Ovary (tissue), 10 donors: ENCODE measurements at places on chromosomes 1 and 21. TPM values are rescaled to one million over a fixed set of nuclear protein-coding genes. Genes with fewer than 3 reads are reported as not detected.
A peak's percentile ranks its signal among the peaks of the same experiment; 100 is the strongest.

GRCh38 chr1:119116725-119117124, 23.7 kb downstream of the WARS2 start:
- H3K27ac ChIP-seq, result no peak overlapping the region
- no peak overlapping the region for H3K4me3 ChIP-seq
- no peaks in the 10 kb centered on the region for H3K36me3 ChIP-seq

- H3K36me3 ChIP-seq, result no peaks in the 10 kb centered on the region
- DNase-seq, result no peak
- no peaks in the 10 kb centered on the region for H3K27me3 ChIP-seq
- H3K4me1 ChIP-seq, result peaks cover 6% of the 10 kb centered on the region
- H3K27ac ChIP-seq, result no peak overlapping the region
These were observed 22.3 kb downstream of the APP start for GRCh38 chr21:26148071-26148839.

Gene BARHL2
- polyA plus RNA-seq, result not detected

Gene GLRX2
- 4.4 TPM for polyA plus RNA-seq

Gene OR10T2
- not detected for polyA plus RNA-seq

DNA sequence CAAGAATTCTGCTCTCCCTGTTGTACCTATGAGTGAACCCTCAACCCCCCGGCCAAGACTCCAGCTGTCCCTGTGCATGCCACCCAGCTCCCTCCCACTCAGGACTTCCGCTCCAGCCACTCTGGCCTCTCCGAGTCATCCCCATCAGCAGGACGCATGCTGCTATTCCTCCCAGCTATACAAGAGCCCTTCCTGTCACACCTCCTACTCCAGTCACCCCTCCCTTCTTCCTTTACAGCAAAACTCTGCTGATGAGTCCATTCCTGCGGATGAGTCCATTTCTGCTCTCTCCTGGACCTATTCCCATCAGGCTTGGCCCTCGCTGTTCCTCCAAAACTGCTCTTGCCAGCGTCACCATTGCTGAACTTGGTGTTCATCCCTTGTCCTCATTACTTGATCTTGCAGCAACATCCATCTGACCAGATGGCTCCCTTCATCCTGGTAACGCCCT, 42.2 kb downstream of the H3-3A start:
- no peak for DNase-seq
- H3K36me3 ChIP-seq, result no peaks in the 10 kb centered on the region
- no peak overlapping the region for H3K27ac ChIP-seq
- no peak overlapping the region for H3K4me3 ChIP-seq
- no peaks in the 10 kb centered on the region for H3K27me3 ChIP-seq
- H3K4me1 ChIP-seq, result peaks cover 2% of the 10 kb centered on the region

Gene BMP8A
- polyA plus RNA-seq, result 1.2 TPM

Gene BMP8B
- 0.16 TPM for polyA plus RNA-seq

DNA sequence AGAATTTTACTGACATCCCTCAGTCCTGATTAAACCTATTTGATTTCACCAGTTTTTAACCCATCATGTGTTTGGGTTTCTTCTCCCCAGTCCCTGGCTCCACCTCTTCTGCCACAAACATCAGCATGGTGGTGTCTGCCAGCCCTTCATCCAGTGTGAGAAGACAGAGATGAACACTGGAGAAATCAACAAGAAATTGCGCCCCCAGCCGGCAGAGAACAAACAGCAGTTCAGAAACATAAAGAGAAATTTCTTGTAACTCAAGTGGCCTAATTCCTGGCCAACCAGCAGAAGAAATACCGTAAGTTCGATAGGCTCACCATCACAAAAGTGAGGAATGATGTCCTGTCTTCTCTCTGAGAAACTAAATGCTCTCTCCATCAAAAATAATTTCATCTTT, 18.3 kb downstream of the S100A11 start:
- no peaks in the 10 kb centered on the region for H3K4me1 ChIP-seq
- H3K36me3 ChIP-seq, result no peaks in the 10 kb centered on the region
- no peaks in the 10 kb centered on the region for H3K27me3 ChIP-seq
- no peak overlapping the region for H3K27ac ChIP-seq

Gene THEM5
- not detected for polyA plus RNA-seq

DNA sequence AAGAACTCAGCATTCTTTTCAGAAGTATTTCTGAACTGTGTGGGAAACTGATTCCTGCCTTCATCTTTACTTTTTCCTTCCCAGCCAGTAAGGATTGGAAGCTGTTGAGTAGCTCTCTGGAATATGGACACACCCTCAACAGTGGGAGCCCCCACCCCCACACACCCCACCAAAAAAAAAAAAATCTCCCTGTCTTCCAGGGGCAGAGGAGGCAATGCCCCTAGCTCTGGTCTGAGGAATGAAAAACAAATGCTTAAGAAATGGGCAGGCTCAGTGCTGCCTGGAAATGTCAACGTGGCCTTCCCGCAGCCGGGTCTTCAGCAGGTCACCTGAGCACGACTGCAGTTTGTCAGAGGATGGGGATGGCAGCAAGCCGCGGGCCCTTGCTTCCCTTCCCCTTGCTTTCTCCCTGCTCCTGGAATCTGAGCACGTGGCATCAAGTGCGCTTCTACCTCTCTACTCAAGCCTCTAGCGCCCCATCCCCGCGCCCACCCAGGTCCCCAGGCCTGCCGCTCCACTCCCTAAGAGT, 479 bp downstream of the RGS16 start:
- no peaks in the 10 kb centered on the region for H3K27me3 ChIP-seq
- no peak for DNase-seq
- H3K36me3 ChIP-seq, result no peaks in the 10 kb centered on the region
- H3K4me1 ChIP-seq, result peaks cover 6% of the 10 kb centered on the region
- peak overlapping the region; percentile 32 for H3K27ac ChIP-seq
- peak overlapping the region; percentile 49 for H3K4me3 ChIP-seq

- H3K27me3 ChIP-seq, result no peaks in the 10 kb centered on the region
- no peak overlapping the region for H3K4me3 ChIP-seq
- DNase-seq, result no peak
- H3K4me1 ChIP-seq, result peaks cover 9% of the 10 kb centered on the region
These were observed 168.1 kb downstream of the TGFBR3 start for GRCh38 chr1:91717839-91718238.

- no peak overlapping the region for H3K27ac ChIP-seq
- no peaks in the 10 kb centered on the region for H3K4me1 ChIP-seq
- no peak overlapping the region for H3K4me3 ChIP-seq
- no peaks in the 10 kb centered on the region for H3K36me3 ChIP-seq
These were observed 39.9 kb downstream of the KRTAP10-1 start for GRCh38 chr21:44500111-44500510.

GRCh38 chr1:20345419-20345818, 54.7 kb downstream of the VWA5B1 start:
- no peaks in the 10 kb centered on the region for H3K36me3 ChIP-seq
- DNase-seq, result no peak
- no peaks in the 10 kb centered on the region for H3K27me3 ChIP-seq
- H3K4me3 ChIP-seq, result no peak overlapping the region
- H3K4me1 ChIP-seq, result peaks cover 2% of the 10 kb centered on the region

DNA sequence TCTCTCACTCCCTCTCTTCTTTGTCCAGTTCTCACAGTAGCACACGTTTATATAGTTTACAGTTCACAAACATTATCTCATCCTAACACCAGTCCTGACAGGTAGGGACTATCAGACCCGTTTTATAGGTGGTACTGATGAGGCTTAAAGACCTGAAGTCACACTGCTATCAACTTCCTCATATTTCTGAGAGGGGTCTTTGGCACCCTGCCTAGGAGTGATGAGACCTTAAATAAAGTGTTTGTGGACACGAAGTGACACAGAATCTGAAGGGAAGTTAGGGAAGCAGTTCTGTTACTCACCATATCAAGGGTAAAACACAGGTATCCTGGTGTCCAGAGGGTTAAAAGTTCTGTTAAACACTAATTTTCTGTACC, 590 bp upstream of the TACSTD2 start:
- peak overlapping the region; percentile 29 for H3K4me3 ChIP-seq
- peaks cover 6% of the 10 kb centered on the region for H3K4me1 ChIP-seq
- no peak overlapping the region for H3K27ac ChIP-seq
- no peaks in the 10 kb centered on the region for H3K36me3 ChIP-seq
- H3K27me3 ChIP-seq, result no peaks in the 10 kb centered on the region

Gene CELA2A
- not detected for polyA plus RNA-seq

GRCh38 chr1:111157431-111157830, 17.4 kb downstream of the CEPT1 start:
- H3K4me3 ChIP-seq, result no peak overlapping the region
- no peak for DNase-seq
- H3K27me3 ChIP-seq, result no peaks in the 10 kb centered on the region
- H3K36me3 ChIP-seq, result no peaks in the 10 kb centered on the region
- no peak overlapping the region for H3K27ac ChIP-seq

Gene LEFTY2
- polyA plus RNA-seq, result 20.3 TPM

- no peaks in the 10 kb centered on the region for H3K36me3 ChIP-seq
- no peaks in the 10 kb centered on the region for H3K27me3 ChIP-seq
- peak within 1 kb of the TSS; percentile 76 for H3K4me3 ChIP-seq
- no peak for DNase-seq
- peak within 1 kb of the TSS; percentile 73 for H3K27ac ChIP-seq
- H3K4me1 ChIP-seq, result peaks cover 22% of the 10 kb centered on the region
These were observed at the start of gene HSPG2 for GRCh38 chr1:21937034-21937371. Gene HSPG2 (minus strand): TSS chr1:21937310. CDS start chr1:21937217, 93 bp downstream.

- H3K27me3 ChIP-seq, result no peaks in the 10 kb centered on the region
- H3K4me1 ChIP-seq, result no peaks in the 10 kb centered on the region
- no peak overlapping the region for H3K27ac ChIP-seq
- no peaks in the 10 kb centered on the region for H3K36me3 ChIP-seq
- no peak for DNase-seq
These were observed 2.0 kb upstream of the SIKE1 start for GRCh38 chr1:114782476-114782875.

Gene PRAMEF13
- polyA plus RNA-seq, result not detected

- no peak for DNase-seq
- no peaks in the 10 kb centered on the region for H3K36me3 ChIP-seq
- no peaks in the 10 kb centered on the region for H3K27me3 ChIP-seq
- no peak overlapping the region for H3K27ac ChIP-seq
- no peaks in the 10 kb centered on the region for H3K4me1 ChIP-seq
These were observed 9.0 kb upstream of the SH3GLB1 start for GRCh38 chr1:86695400-86695799.

Gene TP73
- polyA plus RNA-seq, result 0.04 TPM

DNA sequence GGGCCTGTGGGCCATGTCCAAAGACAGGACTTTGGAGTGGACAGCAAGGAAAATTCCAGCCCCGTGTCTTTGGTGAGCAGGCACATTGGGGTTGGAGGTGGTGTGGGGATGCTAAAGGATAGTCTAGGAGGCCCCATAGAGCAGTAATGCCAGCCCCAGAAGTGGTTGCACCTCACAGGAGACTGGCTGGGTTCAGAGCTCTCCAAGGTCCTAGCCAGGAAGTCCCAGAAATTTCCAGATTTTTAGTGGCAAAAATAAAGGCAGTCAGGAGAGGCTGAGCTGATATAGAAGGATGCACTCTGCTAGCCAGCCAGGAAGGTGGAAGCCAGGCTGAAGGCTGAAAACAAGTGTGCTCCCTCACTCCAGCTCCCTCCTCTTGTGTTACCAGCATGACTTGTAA, 144.0 kb upstream of the KCND3 start:
- no peak overlapping the region for H3K27ac ChIP-seq
- H3K36me3 ChIP-seq, result no peaks in the 10 kb centered on the region
- DNase-seq, result no peak
- no peaks in the 10 kb centered on the region for H3K4me1 ChIP-seq

Gene RAB25
- not detected for polyA plus RNA-seq

GRCh38 chr1:59814901-59815825, at the start of gene HOOK1:
Gene HOOK1 (plus strand): TSS chr1:59814949. CDS start chr1:59815118, 169 bp downstream.
- H3K4me1 ChIP-seq, result peaks cover 5% of the 10 kb centered on the region
- no peaks in the 10 kb centered on the region for H3K36me3 ChIP-seq
- no peak within 1 kb of the TSS for H3K27ac ChIP-seq
- DNase-seq, result peak; percentile 8
- H3K27me3 ChIP-seq, result no peaks in the 10 kb centered on the region

GRCh38 chr1:115182012-115182715, 92.9 kb upstream of the TSPAN2 start:
- no peak overlapping the region for H3K4me3 ChIP-seq
- H3K4me1 ChIP-seq, result no peaks in the 10 kb centered on the region
- DNase-seq, result no peak
- no peaks in the 10 kb centered on the region for H3K36me3 ChIP-seq
- H3K27ac ChIP-seq, result no peak overlapping the region

- no peak overlapping the region for H3K27ac ChIP-seq
- H3K4me3 ChIP-seq, result no peak overlapping the region
- H3K4me1 ChIP-seq, result peaks cover 9% of the 10 kb centered on the region
- H3K27me3 ChIP-seq, result no peaks in the 10 kb centered on the region
- no peaks in the 10 kb centered on the region for H3K36me3 ChIP-seq
- no peak for DNase-seq
These were observed 39.4 kb downstream of the FHAD1 start for GRCh38 chr1:15286452-15286851.

DNA sequence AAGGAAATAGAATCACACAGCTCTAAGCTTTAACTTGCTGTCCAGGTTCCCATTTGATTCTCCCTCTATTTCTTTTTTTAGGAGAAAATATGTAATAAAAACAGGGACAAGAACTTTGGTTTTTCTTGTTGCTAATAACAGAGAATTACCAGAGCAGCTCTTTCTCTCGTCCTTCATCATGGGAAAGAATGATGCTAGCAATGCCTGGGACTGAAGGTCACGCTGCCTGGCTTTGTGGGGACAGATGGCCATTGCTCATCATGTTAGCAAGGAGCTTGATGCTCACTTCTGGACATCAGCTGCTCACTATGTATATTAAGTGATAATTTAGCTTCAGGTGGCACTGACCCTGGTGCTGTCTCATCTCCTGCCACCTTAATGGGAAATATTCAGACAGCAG, 77.3 kb upstream of the AKT3 start:
- no peak for DNase-seq
- H3K27me3 ChIP-seq, result no peaks in the 10 kb centered on the region
- no peak overlapping the region for H3K4me3 ChIP-seq
- no peaks in the 10 kb centered on the region for H3K4me1 ChIP-seq
- H3K27ac ChIP-seq, result no peak overlapping the region

DNA sequence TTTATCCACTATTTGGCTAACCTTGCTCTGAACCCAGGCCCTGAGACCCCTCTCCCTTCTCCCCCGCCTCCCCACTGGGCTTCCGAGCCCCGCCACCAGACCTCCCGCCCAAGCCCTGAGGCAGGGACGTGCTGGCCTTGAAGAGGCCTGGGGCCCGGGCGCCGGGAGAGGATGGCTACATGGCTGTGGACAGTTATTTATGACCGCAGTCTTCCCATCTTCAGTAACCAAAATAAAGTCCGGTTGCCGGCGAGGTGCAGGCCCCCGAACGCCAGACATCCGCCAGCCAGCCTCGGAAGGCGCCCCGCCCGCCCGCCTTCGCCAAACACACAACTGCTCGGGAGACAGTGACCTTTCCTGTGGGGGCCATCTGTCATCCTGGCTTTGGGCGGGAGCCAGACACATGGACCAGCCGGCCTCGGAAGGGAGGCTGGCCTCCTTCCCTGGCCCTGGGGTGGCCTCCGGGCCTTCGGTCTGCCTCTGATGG, 69.0 kb downstream of the DHRS3 start:
- peaks cover 24% of the 10 kb centered on the region for H3K4me1 ChIP-seq
- H3K27ac ChIP-seq, result peak overlapping the region; percentile 77
- H3K36me3 ChIP-seq, result no peaks in the 10 kb centered on the region

DNA sequence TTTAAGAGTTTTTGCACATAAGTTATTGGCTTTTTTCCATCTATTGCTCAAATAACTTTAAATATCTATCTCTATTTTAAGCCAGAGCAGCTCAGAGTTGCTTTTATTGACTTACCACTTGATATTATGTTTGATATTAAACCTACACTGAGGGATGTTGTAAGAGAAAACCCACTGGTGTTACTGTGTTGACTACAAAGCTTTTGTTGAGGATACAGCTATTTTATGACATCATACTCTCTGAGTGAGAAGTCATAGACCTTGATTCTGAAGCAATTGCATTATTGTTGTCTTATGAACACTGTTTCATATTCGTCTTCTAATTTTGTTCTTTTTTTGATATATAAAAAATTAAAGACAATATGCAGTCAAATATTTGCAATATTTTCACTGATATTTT, 560.4 kb downstream of the PTBP2 start:
- no peaks in the 10 kb centered on the region for H3K4me1 ChIP-seq
- no peak for DNase-seq
- no peak overlapping the region for H3K27ac ChIP-seq
- no peak overlapping the region for H3K4me3 ChIP-seq
- H3K27me3 ChIP-seq, result no peaks in the 10 kb centered on the region
